ENCODE measurements at places on chromosomes 3 and 15.

GRCh38 chr3:118543832-118544231, 490.8 kb downstream of the IGSF11 start:
- no peak for DNase-seq

DNA sequence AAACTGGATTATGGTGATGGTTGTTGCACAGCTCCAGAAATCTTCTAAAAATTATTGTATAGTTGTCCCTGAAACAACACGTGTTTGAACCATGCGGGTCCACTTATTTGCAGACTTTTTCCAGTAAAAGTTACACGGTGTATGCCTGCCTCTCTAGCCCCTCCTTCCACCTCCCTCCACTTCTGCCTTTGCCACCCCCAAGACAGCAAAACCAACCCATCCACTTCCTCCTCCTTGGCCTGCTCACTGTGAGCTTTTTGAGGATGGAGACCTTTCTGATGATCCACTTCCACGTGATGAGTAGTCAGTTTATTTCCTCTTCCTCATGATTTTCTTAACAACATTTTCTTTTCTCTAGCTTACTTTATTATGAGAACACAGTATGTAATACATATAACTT, 5.4 kb downstream of the CYFIP1 start:
- no peak for DNase-seq

DNA sequence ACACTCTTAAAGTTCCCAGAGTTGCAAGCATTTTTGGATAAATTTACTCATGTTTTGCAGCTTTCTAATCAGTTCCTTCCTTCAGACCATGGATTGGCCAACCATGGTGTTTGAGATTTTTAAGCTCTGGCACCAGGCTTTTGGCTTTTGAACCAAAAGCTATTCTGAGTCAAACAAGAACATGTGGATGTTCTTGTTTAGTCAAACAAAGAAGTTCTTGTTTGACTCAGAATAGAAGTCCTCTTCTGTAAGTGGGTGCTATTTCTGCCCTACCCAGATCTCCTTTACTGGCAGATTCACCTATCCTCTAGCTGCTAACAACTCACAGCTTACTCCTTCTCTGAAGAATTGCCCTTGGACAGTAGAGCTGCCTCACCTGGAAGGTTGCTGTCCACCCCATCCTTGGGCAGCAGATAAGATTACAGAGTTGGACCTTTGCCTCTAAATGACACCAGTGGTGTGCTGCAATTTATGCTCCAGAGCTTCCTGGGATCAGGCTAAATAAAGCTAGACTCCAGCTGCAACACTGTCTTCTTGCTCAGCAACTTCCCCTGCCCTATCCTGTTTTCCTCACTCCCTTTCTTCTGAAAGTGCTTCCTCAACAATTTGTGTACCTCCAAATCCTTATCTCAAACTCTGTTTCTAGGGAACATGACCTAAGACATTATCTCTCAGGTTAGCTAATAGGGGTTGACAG, 65.6 kb downstream of the COL6A6 start:
- DNase-seq, result no peak

GRCh38 chr3:143170676-143171075, 51.1 kb downstream of the CHST2 start:
- DNase-seq, result no peak

- DNase-seq, result no peak
These were observed 149.4 kb downstream of the LPP start for GRCh38 chr3:188303286-188303799.

DNA sequence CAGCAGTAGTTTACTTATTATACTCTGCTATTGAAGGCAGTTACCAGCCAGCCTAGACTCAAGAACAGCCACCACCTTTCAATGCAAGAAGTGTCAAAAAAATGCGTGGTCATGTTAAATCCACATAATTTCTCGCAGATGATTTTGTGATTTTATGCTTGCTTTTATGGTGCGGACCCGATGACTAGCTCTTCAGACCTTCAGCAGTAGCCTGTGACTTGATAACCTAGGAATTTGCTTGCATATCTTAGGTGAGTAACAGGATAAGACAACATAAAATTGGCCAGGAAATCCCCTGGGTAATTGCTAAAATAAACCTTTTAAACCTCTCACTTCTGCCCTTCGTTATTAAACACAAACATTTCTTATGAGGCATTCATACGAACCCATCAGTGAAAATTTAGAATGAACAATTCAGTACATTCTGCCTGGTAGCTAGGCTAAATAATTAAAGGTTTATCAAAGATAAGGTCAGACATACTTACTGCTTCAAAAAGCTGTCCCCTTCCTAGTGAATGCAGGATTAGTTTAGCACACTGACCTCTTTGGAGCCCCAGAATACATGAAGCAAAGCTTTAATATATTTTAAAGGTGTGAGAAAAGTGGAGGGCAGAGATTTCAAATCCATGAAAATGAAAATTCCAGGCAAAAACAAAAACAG, 798.8 kb downstream of the OTOL1 start:
- DNase-seq, result no peak

Measured in NCI-H524 treated with DMSO at 0.1 percent for 48 hours (cell line).